Stimulated activated CD8-positive, alpha-beta memory T cell treated with anti-CD3 and anti-CD28 coated beads, Interleukin-7, amount 100 ng/mL, for 48 hours (primary cell): ENCODE measurements at places on chromosomes 6 and 20.

DNA sequence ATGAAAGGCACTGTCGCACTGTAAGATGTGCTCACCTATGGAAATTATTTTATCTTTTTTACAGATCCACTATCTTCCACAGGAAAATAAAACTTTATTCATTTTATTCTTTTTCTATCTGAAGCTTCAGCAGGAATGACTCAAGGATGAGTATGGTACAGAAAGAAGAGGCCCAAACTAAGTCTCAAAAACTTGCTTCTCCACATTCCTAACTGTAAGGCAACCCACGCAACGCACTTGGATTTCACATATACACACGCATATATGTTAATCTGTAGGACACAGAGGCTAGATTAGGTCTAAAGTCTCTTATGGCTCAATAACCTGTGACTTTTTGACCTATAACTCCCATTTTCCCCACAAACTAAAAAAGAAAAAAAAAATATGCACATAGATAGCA lies 81.9 kb downstream of the RALGAPA2 start:
- no peak for DNase-seq

DNA sequence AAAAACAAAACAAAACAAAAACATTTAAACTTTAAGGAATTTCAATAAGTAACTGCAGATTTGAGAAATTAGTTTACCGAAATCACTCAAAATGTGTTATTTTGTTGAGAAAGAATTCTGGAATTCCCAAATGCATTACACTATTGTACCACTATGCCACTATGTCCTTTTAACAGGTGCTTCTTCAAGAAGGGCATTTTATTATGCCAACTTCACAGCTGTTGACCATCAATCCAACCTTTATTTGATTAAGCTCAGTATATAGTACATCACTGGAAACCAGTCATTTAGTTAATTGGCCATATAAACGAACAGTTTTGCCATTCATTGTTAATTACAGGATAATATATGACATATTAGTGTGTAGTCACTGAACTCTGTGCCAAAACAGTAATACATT lies 221.7 kb downstream of the ARHGAP18 start:
- DNase-seq = no peak

DNA sequence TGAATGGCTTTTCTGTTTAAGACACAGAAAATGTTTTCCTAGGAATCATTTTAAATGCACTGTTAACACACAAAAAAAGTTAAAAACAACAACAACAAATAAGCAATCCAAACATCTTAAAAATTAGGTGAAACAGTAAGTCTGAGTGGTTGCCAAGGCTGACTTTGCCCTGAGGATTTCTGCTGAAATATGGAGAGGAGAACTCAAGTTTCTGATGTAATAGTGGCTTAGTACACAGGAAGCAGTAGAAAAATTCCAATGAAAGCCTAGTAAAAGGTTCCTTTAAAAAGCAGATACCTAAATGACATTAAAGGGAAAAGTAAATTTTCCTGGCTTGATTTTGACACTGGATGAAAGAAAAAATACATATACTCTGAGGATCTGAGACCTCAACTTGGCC lies 184.2 kb downstream of the EPM2A start:
- no peak for DNase-seq

DNA sequence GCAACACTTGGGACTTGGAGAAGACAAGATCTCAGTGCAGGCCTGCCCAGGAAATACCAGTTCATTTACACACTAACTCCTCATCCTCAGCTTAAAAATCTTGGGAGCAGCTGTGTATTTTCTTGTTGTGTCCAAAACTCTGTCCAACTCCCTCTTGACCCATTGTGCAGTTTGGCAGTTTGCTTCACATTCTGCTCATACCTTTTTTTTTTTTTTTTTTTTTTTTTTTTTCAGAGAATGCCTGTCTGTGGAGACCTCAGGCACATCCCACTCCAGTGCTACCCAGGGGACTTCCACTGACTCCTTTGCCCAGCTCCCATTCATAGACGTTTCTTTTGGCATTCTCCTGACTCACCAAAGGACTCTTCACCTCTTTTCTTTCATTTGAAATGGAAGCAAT lies 265.8 kb upstream of the TCF21 start:
- no peak for DNase-seq

DNA sequence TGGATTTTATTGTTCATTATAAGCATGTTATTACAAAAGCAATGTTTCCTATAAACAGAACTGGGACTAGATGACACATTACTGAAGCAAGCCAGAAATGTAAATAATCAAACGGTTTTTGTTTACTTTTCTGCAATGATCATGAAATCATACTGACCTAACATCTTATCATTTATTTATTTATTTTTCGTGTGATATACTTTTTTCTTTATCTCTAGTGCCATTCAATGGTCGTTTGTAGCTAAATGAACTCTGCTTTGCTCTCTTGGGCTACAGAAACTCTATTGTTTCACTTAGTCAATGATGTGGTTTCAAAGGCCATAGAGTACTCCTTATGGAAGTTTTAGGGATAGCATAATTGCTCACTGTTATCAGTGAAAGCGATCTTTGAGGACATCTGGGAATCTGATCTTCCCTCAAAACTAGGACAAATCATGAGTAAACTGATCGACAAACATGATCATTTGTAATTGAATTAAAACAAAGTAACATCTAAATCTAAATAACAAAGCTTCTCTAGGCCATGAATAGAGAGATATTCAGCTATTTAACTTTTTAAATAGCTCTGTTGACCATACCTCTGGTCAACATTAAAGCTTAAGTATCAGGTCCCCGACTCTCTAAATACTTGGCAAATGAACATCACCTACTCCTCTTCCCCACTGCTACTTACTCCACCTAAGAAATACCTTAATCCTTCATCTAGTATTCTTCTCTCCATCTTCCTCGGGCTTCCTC lies 933.4 kb downstream of the TFAP2A start:
- DNase-seq = no peak

- DNase-seq = no peak
Measured at GRCh38 chr20:50037575-50037974, 54.8 kb downstream of the SNAI1 start.

DNA sequence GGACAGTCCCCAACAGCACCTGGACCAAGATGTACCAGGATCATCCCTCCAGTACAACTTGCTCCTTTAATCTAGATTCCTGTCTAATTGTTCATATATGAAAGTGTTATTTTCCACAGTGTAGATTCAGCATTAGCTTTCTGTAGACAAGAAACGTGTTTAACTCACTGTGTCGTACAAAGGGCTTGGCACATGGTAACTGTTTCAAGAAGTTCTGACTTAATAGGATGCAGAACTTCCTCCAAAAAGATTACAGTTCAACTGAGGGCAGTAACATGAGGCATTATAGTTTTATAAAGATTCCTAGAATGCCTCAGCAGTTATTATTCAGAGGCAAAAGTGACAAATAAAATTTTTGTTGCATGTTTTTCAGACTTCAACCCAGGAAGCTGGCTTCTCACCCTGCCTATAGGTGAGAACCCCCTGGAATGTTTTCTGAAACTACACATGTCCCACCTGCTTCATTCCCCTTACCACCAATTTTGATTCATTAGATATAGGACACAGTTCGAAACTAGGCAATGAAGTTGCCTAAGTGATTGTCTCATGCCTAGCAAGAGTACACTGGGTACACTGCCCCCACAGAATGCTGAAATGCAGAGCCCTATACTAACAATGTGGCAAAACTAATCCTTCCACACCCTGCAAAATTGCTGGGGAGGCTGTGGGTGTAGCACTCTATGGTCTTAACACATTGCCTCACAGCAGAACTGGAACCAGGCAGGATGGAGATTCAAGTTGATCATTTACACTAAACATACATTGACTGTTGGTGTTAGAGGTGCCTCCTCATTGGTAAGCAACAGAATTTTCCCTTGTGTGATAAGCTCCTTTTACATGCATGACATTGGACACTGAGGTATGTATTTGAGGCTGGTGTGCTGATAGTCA lies 22.6 kb upstream of the SH3BGRL2 start:
- DNase-seq = no peak

DNA sequence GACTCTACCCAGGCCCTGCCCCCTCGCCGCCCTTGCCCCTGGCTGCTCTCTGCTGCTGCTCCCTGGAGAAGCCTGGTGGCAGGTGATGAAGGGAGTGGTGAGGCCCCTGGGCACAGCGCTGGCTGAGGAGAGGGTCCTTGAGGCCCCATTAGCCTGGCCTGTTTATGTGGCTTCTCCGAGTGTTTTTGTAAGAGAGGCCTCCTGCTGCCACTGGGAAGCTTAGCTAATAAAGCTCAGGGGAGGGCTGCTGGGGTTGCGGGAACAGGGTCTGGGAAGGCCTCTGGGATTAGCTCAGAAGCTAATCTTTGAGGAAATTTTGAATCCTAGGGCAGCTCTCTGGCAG lies 15.5 kb downstream of the EBF4 start:
- no peak for DNase-seq

DNA sequence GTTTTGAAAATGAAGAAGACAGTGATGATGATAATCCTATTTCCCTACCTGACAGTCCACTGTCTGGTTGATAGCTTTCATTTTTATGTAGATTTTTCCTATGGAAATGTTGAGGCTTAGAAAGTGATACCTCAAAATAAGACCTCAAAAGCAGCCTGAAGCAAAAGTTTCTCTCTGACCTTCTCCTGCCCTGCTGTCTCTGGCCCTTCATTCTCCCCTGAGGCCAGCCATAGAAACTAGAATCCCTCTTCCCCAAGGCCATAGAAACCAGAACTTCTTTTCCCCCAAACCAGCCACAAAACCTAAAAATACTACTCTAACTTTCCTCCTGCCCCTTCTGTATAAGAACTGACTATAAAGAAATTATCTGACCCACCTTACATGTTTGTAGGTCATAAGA lies 52.6 kb upstream of the GCM1 start:
- no peak for DNase-seq

GRCh38 chr6:21893793-21894192 lies 300.2 kb downstream of the SOX4 start:
- no peak for DNase-seq

- no peak for DNase-seq
Measured at GRCh38 chr20:36726168-36726567, 19.7 kb downstream of the NDRG3 start.

DNA sequence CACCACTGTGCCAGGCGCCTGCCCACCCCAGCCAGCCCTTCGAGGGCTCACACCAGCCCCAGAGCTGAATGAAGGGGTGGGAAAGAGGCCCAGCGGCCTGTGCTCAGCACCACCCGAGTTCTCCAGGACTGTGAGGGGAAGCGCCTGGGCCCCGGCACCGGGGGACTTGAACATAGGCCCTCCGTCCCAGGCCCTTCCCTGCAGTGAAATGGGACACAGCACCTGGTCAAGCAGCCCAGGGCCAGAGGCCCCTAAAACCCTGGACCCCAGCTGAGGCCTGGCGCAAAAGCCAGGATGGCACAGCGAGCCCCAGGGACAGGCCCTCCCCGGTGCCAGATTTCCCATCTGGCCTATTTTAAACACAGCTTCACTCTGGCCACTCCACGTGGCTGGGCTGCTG lies 4.0 kb downstream of the KCNQ2 start:
- DNase-seq = no peak

DNA sequence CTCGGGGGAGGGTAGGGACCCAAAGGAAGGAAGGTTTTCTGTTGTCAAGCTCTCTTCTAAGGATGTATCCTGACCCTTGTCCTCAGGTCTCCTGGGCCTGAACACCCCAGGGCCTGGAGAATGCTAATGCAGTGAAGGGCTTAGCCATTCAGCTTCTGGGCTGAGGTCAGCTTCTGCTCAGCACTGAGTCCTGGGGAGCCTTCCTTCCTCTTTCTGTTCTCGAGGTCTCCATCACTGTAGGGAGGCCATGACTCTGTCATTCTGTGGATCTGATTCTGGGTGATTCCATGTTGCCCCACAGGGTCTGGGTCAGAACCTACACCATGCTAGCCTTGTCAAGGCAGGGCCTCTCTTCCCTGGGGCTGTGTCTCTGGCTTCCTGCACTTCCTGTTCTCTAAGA lies 712.7 kb downstream of the DHX35 start:
- no peak for DNase-seq
